ENCODE measurements at places on chromosomes 5 and 9.

GRCh38 chr9:109593612-109594011 lies 95.5 kb upstream of the PTPN3 start:
- DNase-seq: no peak

DNA sequence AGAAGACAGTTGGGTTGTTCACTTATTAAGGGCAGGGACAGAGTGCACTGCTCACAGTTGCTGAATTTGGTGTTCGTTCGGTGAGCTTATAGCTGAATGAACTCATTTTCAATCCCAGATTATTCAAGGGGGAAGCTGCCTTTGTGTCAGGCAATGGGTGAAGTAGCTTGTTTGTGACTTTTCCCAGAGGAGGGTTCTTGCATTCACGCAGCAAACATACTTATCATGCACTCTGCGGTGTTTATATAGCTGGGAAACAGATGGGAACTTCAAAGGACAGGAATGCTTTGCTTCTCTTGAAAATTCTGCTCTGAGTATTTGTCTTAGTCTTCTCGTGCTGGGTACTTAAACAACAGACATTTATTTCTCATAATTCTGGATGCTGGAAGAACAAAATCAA lies 64.7 kb upstream of the ABCA1 start:
- DNase-seq: no peak

DNA sequence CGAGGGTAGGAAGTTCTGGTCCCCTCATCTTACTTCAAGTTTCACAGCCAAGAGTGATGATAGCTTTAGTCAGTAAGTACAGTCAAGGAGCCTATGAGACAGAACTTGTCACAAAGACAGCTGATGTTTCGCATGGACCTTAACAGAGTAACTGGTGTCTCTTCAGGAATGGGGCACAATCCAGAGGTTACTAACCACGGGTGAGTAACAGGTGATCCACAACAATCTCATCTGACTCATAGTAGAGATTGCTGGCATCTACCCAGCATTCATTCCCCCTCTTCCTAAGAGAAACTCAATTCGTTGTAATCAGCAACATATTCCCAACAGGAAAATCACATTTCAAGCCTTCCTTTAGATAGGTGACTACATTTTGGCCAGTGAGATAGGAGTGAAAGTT lies 126.7 kb downstream of the SNX18 start:
- DNase-seq: no peak

GRCh38 chr5:143200781-143201398 lies 202.6 kb downstream of the NR3C1 start:
- peak; percentile 86 for DNase-seq

DNA sequence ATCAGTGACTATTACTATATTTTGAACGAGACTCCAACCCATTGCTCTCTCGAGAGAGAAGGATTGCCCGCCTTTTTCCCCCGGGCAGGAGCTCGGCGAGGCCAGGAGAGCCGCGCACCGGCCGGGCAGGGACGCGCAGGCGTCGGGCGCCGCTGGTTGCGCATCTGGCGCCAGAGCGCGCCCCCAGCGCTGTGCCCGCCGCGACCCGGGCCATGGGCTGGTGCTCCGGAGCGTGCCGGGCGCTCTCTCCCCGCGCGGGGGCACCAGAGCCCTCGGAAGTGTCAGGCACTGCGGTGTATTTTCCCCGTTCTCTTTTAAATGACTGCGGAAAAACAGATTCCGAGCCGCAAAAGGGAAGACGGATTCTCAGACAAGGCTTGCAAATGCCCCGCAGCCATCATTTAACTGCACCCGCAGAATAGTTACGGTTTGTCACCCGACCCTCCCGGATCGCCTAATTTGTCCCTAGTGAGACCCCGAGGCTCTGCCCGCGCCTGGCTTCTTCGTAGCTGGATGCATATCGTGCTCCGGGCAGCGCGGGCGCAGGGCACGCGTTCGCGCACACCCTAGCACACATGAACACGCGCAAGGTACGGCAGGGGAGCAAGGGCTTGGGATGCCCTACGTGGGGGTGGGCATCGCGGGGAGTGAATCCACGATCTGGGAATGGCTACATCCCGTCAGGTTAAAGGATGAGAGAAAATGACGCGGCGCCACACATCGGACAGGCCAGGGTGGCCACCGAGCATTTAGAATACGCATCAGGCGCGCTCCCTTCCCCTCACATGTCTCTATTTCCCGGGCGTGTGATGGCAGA lies 1.1 kb upstream of the NTRK2 start:
- peak; percentile 31 for DNase-seq

DNA sequence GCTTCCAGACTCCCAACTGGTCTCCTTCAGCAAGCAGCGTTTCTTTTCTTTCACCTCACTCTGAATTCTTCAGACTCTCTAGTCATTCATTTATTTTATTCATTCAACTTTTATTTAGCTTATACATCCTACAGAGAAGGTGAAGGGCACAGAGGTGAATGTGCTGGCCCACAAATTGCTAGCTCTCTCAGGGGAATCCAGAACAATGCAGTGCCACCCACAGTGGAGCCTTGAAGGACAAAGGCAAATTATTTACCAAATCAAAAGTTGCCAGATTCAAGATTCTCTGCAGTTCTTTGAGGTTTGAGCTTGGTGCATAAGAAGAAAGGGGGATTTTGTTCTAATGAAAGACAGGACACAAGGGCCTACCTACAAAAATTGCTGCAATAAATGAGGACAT lies 29.7 kb downstream of the GRIA1 start:
- no peak for DNase-seq

- no peak for DNase-seq
These were observed 111.8 kb downstream of the ACTL7B start for GRCh38 chr9:108743901-108744371.

GRCh38 chr5:12335938-12336337 lies 431.7 kb upstream of the CTNND2 start:
- DNase-seq: no peak

GRCh38 chr9:37976714-37977477 lies 73.0 kb upstream of the SLC25A51 start:
- DNase-seq: peak; percentile 63

- DNase-seq: no peak
These were observed 25.4 kb upstream of the TOMM5 start for GRCh38 chr9:37617832-37618231.

Data from erythroblast (primary cell).